Smooth muscle cell of the brain vasculature (primary cell): ENCODE measurements at places on chromosomes 16 and 17.
A peak's percentile ranks its signal among the peaks of the same experiment; 100 is the strongest.

DNA sequence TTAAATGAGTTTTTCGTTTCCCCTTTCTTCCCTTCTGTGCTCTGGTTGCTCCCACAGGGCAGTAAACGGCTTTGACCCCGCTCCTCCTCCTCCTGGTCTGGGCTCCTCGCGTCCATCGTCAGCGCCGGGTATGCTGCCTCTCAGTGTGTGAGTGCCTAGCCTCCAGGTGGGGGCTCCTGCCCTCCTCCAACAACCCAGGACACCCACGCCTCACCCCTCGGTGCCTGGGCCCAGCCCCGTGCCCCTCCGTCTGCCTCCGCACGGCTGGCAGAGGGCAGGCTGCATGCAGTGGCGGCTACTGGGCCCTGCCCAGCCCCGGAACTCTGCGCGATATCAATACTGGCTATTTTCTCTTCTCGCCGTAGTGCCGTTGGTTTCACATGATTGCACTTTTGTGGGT lies 31.2 kb downstream of the NDEL1 start:
- DNase-seq, result no peak

DNA sequence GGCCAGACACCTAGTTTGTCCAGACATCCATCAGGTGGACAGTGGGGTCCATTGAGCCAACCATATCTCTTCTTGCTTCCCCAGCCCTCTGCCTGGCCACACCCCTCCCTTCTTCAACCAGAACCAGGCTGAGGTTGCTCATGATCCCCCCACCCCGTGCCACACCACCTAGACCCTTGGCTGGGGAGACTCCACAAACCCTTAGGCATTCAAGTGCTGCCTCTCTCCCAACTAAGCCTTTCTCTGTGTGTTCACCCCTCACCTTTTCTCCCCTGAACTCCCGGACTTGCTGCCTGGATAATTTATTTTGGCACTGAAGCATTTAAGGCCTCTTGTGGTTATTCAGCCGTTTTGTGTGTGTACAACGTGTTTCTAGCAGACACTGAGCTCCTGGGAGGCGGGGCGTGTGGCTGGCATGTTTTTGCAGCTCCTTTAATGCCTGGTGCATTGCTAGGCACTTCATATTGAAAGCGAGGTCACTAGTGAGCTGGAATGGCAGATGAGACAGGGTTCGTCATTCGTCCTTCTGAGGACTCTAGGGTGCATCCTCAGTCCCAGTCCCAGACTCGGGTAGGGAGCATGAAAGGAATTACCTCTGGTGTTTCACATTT lies 28.7 kb downstream of the CACNA1G start:
- DNase-seq, result peak; percentile 7

GRCh38 chr17:75876190-75876937 lies 2.0 kb downstream of the TRIM47 start:
- no peak for DNase-seq

DNA sequence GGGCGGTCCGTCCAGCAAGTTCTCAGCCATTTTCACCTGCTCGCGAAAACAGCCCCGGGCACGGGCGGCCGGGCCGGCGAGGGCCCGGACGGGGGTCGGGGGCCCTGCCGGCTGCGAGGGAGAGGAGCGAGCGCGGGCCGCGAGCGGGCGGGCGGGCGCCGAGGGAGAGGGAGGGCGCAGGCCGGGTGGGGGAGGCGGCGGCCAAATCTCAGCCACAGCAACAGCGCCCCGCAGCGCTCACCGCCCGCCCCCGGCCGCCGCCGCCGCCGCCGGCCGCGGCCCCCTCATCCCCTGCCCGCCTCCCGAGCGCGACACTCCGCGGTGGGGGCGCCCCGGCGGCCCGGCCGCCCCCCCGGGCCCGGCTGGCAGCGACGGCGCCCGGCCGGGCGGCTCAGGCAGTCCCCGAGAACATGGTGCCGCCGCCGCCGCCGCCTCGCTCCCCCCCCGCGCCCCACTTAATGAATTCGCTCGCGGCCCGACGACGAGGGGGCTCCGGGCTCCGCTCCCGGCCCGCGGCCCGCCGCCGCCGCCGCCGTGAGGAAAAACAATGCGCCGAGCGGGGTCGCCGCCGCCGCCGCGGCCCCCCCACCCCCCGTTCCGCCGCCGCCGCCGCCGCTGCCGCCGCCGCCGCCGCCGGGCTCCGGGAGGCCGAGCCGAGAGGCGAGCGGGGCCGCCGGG lies 487 bp downstream of the CREBBP start:
- no peak for DNase-seq

DNA sequence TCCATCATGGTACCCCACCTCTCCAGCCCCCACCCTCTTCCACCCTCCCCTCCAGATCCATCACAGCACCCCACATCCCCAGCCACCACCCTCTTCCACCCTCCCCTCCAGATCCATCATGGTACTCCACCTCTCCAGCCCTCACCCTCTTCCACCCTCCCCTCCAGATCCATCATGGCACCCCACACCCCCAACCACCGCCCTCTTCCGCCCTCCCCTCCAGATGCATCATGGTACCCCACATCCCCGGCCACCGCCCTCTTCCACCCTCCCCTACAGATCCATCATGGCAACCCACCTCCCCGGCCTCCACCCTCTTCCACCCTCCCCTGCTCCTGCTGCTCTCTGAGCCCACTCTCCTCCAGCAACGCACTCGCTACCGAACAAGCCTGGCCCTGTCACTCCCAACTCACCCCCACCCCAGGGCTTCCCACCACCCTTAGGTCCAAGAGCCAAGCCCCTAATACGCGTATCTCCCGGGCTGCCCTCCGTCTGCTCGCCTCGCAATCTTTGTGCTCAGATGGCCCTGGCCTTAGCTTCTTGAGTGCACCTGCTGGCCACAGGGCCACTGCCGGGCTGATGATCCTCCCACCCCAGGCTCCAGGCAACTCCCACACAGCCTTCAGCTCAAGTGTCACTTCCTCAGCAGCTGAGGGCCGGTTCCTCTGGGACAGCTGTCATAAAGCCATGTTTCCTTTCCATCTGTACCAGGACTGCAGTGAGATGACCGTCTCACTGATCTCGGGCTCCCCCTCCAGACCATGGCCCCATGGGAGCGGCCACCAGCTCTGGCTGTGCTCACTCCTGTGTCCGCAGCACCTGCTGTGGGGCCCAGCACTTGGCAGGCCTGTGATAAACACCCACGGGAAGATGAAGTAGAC lies 25.5 kb downstream of the KDM8 start:
- DNase-seq, result no peak

DNA sequence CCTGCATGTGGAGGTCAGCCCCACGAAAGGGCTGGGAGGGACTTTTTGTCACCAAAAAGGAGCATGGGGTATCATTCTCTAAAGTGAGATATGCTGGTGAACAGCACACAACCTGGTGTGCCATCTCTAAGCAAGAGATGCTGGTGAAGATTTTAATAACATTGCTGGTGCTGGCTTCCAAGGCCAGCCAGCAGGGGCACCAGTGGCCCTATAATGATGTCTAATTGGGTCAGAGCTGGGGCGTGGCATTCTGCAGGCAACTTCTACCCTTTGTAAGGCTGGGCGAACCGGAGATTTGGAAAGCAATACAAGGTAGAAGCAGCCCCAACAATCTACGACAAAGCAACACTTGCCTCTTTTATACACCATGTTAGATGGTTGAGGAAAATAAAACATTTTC lies 16.8 kb downstream of the SDR42E1 start:
- no peak for DNase-seq

- DNase-seq, result no peak
Measured at GRCh38 chr16:68948230-68948910, 105.0 kb downstream of the TANGO6 start.

GRCh38 chr16:363766-364490 lies 6.4 kb downstream of the MRPL28 start:
- DNase-seq, result no peak

GRCh38 chr17:286571-286970 lies 66.0 kb downstream of the RPH3AL start:
- no peak for DNase-seq

DNA sequence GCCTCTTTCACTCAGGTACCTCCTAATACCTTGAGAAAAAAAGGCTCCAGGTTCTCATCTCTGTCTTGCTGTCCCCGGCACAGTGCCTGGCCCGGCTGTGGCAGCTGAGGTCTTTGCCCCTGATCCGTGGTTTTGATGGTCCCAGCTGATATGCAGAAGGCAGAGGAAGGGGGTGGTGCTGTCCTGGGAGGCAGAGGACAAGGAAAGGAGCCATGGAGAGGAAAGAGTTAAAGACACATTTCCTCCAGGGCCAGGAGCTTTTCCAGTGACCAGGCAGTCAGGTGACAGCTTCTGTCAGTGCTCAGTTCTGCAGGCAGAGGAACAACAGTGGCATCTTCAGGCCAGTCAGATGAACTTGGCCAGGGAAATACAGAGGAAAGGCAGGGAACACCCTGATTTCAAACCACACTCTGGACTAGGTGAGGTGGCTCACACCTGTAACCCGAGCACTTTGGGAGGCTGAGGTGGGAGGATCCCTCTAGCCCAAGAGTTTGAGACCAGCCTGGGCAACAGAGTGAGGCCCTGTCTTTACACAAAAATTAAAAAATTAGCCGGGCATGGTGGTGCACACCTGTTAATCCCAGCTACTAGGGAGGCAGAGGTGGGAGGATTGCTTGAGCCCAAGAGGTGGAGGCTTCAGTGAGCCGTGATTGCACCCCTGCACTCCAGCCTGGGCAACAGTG lies 3.3 kb upstream of the COG1 start:
- no peak for DNase-seq

DNA sequence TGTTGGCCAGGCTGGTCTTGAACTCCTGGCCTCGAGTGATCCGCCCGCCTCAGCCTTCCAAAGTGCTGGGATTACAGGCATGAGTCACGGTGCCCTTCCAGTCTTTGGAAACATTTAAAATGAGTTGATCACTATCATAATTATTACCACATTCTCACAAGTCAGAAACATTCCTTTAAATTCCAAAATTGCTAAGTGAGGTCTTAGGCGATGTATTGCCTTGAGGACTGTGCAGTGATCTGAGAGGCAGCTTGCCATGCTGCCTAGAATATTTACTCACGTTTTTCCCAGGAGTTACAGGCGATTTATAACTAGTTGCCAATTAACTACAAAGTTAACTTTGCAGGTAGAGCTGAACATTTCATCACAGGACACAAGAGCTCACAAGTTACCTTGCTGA lies 5.7 kb upstream of the ATXN1L start:
- DNase-seq, result no peak

- no peak for DNase-seq
Measured at GRCh38 chr17:42361781-42362186, 26.5 kb downstream of the STAT3 start.
